ENCODE measurements at places on chromosomes 1 and 21.

DNA sequence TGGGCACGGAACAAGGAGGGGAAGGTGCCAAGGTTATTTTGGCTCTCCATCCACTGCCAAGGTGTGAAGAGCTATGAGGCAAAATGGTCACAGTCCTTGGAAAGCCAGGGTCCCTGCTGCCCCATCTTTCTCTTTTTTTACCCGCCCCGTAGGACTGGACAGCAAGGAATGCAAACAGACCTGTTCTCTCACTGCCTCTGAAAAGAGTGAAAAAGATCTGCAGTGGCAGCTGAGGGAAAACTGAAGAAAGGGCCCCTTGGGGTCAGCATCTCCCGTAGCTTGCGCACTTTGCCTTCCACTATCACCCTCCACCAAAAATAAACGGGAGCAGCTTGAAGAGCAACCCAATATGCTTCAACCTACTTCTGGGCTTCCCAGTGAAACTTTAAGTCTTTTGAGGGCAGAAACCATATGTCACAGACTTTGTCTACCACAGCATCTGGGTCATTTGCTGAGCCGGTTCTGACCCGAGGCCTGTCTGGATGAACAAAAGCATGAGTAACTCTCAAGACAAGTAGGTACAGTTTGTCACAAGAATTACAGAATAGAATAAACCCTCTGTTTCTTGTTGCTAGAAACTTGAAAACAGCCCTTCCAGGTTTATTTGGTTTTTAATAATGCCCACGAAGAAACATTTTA lies 9.4 kb upstream of the KIF14 start:
- no peak for DNase-seq

- no peak for DNase-seq
These were observed 116.3 kb upstream of the HP1BP3 start for GRCh38 chr1:20903437-20903836.

DNA sequence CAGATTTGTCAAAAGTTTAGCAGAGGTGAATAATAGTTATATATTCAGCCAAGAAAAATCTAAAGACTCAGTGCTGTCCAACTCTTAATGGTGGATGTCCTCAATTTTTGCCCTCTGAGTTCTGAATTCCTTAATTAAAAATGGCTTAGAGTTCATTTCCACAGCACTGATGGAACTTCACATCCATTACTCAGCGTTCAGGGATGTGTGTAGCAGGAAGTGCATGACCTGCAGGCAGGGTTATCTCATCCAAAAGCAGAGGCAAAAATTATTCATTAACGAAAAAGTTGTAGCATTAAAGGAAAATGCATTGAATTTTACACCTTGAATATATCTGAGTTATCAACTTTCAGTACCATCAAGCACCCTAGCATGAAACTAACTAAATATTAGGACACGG lies 96.7 kb downstream of the ZP4 start:
- DNase-seq = no peak

DNA sequence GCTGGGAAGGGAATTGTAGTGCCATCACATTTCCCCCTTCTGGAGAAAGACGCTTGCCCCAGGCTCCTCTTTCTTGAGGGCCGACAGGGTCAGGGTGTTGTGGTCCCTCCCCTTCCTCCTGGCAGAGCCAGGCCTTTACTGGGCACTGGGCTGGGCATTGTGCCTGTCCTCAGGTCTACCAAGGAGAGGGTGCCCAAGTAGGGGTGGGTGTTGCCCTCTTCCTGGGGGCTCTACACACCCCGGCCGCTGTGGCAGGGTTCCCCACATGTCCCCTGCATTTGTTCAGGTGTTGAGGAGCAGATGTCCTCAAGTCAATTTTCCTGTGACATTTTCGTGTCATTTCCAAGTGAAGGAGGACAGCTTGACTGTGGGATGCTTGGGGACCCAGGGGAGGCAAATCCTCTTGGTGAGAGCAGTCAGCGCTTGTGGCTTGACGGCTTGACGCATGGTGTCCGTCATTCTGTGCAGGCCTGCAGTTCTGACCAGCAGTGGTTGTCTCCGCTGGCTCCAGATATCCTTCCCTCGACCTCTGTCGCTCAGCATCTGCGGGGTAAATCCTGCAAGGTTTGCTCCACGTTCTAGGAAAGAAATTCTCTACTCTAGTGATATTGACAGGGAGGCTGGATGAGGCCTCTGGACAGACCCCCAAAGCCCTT lies 181.9 kb upstream of the VAMP3 start:
- no peak for DNase-seq

DNA sequence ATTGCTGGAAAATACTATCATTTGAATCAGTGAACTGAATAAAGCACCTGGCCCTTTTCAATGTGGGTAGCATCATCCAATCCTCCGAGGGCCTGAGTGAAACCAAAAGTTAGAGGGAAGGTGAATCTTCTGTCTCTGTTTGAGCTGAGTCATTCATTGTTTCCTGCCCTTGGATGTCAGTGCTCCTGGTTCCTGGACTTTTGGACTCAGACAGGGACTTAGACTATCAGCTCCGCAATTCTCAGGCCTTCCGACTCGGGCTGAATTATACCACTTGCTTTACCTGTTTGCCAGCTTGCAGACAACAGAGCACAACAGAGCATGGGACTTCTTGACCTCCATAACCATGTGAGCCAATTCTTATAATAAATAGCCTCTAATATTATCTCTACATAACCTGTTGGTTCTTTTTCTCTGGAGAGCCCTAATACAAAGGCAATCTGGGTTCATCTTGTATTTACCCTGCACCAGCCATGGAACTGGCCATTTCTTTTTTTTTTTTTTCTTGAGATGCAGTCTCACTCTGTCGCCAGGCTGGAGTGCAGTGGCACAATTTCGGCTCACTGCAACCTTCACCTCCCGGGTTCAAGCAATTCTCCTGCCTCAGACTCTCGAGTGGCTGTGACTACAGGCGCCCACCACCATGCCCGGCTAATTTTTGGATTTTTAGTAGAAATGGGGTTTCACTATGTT lies 19.2 kb upstream of the VASH2 start:
- DNase-seq = no peak

DNA sequence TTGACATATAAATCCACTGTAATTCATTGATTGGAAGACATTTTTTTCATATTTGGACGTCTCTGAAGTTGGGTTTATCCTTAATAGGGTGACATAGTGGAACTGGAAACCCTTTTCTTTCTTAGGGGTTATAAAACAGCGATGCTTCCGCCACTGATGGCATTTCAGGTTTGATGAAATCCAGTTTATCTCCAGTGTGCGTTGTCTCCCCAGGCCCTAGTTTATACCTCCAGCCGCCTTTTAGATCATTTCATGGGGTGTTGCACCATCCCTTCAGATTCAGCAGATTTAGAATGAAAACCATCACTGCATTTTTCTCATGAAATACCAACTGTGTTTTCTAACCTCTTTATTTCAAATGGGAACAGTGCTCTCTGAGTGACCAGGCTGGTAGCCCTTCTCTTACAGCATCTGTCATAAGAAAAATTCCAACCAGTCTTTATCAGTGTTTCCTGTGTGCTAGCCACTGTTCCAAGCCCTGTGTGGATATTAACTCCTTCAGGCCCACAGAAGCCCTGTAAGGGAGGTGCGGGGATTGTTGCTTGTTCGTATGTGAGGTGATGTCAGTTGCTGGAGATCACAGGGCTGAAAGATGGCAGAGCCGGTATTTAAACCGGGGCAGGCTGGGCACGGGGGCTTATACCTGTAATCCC lies 19.0 kb downstream of the H6PD start:
- no peak for DNase-seq

DNA sequence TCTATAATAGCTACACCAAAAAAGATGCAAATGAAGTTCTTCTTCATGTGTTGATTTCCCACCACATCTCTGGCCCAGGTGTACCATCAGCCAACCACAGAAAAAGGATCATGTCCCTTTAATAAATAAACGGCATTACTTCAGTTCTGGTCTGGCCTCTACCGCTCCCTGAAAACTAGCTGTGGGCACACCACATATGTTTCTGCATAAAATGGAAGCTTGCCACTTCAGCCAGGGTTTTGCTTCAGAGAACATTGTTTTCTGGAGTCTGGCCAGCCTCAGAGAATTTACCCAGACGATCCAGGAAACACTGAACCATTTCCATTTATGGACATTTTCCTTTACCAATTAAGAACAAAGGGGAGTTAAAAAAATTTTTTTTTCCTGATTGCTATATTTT lies 5.8 kb upstream of the LAMC2 start:
- no peak for DNase-seq

DNA sequence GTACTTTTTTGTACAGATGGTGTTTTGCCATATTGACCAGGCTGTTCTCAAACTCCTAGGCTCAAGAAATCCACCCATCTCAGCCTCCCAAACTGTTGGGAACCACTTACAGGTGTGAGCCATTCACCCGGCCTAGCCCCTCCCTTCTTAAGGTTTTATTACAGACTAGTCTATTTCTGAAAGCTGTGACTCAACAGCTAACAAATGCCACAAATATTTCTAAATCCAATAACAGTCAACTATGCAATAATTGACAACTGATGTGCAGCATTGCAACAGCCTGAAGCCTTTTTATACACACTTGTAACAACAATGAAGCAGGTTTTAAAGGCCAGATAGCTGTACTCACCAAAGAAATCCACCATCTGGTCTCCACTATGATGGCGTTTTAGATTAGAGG lies 51.4 kb downstream of the GRIK1 start:
- DNase-seq = no peak

DNA sequence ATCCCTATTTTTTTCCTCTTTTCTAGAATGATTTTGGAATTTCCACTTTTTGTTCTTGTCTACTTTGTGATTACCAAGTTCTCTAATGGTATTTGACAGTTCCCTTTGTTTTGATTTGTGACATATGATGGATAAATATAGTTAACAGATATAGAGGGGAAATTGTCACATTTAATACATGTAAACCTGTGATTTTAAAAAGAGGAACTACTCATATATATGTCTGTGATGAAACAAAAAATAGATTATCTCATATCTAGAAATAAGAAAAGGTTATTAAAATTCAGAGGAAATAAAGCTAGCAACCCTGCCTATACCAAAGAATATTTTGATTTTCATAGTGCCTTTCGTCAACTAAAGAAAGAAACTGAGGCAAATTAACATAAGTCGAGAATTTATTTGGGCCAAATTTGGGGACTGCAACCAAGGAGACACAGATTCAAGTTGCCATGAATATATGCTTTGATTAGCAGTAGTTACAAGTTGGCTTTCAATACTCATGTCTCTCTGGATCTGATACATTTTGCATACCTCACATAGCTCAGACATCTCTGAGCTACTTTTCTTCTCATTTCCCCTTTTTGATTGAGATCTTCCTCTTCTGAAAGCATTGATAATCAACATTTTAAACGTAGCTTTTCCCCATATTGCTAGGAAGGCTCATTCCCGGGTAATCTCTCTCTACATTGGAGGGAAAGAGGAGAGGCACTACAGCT lies 15.6 kb upstream of the C21orf91 start:
- no peak for DNase-seq

- no peak for DNase-seq
These were observed 11.3 kb upstream of the HEATR1 start for GRCh38 chr1:236615399-236616148.

GRCh38 chr21:35829067-35829466 lies 231.3 kb downstream of the SETD4 start:
- no peak for DNase-seq

- no peak for DNase-seq
These were observed 85.6 kb upstream of the KCNA3 start for GRCh38 chr1:110760321-110760720.

DNA sequence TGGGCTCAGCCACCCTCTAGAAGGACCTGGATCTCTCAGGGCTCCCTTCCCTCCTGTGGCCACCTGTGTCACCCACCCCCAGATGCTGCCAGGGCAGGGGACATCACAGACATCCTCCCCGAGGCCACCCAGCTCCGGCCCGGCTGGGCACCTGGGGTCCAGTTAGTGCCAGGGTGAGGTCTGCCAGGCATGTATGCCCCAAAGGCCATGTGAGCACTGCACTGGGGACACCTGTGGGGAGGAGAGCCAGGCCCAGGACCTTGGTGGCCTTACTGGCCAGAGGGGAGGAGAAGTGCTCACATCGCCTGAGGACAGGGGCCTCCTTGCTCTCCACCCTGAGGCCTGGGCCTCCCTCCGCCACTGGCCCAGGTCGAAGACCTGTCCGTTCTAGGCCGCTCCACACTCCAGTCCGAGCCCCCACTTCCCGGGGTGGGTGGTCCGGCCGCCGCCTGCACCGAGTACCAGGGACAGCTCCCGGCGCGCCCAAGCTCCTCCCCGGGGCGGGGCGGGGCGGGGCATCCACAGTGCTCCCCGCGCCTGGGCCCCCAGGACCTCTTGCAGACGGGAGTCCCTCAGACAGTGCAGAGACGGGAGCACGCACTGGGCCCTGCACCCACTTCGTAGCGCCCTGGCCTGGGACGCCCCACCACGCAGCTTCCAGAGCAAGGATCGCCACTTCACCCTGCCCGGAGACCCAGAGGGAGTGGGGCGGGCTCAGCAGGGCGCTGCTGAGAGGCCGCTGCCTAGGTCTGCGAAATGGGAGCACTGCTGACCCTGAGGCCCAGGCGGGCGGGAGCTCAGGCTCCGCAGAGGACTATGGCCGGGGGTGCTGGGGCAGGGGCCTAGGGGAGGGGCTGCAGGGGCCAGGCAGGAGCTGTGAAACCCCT lies 34.3 kb upstream of the CCDC27 start:
- DNase-seq = no peak

GRCh38 chr1:90911353-90911752 lies 110.5 kb downstream of the ZNF644 start:
- no peak for DNase-seq

- no peak for DNase-seq
These were observed 2.5 kb upstream of the TRIM11 start for GRCh38 chr1:228408869-228409805.

DNA sequence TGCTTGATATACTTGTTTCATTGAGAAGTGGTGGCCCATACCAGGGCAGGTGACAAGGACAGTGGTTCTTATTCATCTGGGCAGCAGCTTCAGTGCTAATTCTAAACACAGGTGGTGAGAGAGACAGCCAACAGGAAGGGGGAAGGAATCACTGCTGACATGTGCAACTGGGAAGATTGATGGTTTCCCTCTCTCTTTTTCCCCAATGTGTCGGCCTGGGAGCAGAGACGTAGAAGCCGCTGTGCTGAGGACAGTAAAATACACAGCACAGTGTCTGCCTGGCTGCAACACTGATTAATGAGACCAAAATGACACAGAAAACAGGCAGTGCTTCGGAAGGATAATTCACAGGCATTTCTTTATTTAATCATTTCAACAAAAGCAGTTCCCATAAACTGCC lies 48.8 kb downstream of the WARS2 start:
- no peak for DNase-seq

DNA sequence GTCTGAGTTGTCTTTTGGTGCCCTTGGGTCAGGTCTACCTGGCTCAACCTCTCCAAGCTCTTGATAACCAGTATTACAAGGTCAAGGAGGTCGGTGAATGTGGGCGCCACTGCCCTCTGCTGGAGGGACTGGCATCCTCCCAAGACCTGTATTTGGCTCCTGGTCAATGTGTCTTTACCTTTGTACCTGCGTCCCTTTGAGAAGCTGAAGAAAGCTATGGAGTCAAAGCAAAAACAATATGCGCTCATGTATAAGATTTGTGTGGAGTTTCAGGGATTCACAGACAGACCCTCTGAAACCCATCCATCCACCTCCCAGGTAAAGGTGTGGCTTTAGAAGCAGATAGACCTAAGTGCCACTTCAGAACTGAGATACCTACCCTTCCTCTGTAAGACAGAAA lies 61.8 kb upstream of the NBL1 start:
- DNase-seq = peak; percentile 52

- no peak for DNase-seq
These were observed 27.9 kb downstream of the PRDM15 start for GRCh38 chr21:41851090-41851790.

- DNase-seq = peak; percentile 60
These were observed 31.7 kb downstream of the RUNX3 start for GRCh38 chr1:24898152-24898908.
